Activated CD4-positive, alpha-beta T cell treated with anti-CD3 and anti-CD28 coated beads, Interleukin-2, amount 10 ng/mL, durations not matched to agents 7 days and 5 days (primary cell): ENCODE measurements at places on chromosomes 2 and 18.

DNA sequence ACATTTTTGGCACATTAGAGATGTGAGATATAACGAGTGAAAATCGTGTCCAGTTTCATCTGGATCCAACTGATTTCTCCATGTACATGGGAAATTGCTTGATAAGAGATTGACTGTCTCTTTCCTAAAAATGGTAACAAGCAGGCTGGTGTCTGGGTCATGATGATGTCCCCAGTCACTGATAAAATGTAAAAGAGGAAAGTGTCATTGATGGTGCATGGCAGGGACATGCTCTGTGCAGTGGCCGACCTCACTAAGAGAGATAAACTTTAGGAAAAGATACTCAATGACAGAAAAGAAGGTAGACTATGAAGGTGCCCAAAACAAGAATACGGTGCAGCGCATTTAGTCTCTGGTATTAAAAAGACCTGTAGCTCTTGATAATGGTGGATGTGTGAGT lies 1517.5 kb downstream of the RPIA start:
- no peak for DNase-seq

- no peak for DNase-seq
These were observed 12.2 kb upstream of the SH3BP4 start for GRCh38 chr2:234939576-234939975.

GRCh38 chr18:79389689-79390088 lies 6.0 kb upstream of the NFATC1 start:
- no peak for DNase-seq

- no peak for DNase-seq
These were observed 1.7 kb upstream of the SERPINB7 start for GRCh38 chr18:63773551-63773950.

GRCh38 chr18:54671291-54671881 lies 80.3 kb downstream of the DYNAP start:
- DNase-seq: peak; percentile 27

- DNase-seq: no peak
These were observed 41.0 kb upstream of the TAF4B start for GRCh38 chr18:26185267-26185666.

- DNase-seq: no peak
These were observed 301.8 kb upstream of the ACVR2A start for GRCh38 chr2:147543056-147543455.

GRCh38 chr2:117763804-117764203 lies 50.7 kb upstream of the DDX18 start:
- DNase-seq: no peak

DNA sequence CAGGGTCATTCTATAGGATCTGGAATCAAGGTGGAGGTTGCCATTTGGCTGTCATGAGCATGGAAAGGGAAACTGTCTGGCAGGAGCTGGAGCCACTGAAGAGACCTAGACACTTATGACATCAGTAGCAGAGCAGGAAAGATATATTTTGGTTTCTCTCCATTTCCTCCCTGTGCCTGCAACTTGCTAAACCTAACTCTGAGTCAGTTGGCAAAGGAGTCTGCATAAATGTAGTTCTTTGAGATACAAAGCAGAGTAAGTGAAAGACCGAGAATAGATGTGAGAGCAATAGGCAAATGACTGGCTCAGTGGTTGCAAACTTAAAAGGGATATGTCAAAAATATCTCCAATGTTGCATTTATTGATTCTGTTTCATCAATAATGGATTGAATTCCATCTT lies 757.7 kb downstream of the KCNJ3 start:
- no peak for DNase-seq

GRCh38 chr2:117875786-117876185 lies 61.3 kb downstream of the DDX18 start:
- DNase-seq: no peak

DNA sequence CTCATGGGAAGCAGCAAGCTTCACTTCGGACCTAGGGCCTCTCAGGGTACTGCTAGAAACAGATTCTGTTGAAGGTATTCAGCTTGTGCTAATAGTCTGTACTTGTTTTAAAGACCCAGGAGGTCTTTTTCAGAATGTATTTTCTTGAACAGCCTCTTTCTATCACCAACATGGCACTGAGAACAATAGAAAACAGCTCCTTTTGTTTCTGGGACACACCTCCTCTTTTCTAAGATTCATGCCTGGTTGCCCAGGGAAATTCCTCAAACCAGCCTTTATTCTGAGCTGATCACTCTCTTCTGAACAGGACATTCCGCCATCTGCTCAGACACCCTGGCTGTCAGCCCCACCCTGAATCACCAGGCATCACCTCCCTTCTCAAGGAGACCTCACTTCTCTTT lies 389.6 kb downstream of the TGIF1 start:
- DNase-seq: no peak

GRCh38 chr2:96502891-96503636 lies 2.1 kb downstream of the NEURL3 start:
- DNase-seq: no peak

DNA sequence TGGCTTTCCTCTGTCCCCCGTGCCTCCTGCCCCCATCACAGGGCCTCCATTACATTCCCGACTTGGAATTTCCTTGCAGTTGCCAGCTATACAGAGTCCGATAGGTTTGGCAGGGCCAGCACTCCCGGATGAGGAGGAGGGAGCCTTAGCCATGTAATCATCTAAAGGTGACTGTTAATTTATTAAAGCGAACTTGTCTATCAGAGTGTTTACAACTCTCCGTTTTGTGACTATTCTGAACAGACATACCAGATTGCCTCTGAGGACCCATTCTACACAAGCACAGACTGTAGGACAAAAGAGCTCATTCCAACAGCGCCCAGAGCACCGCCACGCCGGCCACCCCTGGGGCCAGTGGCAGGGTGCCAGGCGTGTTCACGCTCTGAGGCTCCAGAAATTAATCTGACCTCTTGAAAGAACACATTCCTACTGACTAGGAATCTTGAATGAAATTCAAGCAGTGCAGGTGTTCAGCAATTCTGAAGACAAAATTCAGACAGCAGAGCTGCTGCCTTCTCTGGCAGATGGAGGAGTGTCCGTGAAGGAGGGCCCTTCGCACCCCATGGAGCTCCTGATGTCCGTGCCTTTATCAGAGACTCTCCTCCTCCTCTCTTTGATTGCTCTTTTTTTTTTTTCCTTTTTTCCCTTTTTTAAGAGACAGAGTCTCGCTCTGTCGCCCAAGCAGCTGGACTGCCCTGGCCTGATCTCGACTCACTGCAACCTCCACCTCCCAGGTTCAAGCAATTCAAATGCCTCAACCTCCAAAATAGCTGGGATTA lies 58.1 kb upstream of the RALBP1 start:
- no peak for DNase-seq

DNA sequence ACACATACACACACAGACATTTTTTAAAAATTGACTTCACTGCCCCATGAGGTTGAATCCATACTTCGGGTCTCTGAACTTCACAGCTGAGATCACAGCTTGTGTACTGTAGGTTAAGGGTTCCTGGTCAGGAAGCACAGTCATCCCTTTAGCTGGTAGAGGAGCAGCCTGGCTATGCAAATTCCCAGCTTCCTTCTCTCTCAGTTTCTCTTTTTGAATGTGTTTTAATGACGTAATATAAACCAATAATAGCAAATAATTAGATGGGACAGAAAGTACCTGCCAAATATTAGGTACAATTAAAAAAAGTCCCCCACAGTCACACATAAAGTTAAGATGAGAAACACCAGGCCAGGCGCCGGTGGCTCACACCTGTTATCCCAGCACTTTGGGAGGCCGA lies 178.7 kb downstream of the ZNF385B start:
- DNase-seq: no peak

- no peak for DNase-seq
These were observed 113.2 kb downstream of the SH3RF3 start for GRCh38 chr2:109242210-109242653.

GRCh38 chr2:118843483-118844132 lies 3.8 kb downstream of the EN1 start:
- no peak for DNase-seq

- no peak for DNase-seq
These were observed 219.7 kb downstream of the GULP1 start for GRCh38 chr2:188511346-188511745.

DNA sequence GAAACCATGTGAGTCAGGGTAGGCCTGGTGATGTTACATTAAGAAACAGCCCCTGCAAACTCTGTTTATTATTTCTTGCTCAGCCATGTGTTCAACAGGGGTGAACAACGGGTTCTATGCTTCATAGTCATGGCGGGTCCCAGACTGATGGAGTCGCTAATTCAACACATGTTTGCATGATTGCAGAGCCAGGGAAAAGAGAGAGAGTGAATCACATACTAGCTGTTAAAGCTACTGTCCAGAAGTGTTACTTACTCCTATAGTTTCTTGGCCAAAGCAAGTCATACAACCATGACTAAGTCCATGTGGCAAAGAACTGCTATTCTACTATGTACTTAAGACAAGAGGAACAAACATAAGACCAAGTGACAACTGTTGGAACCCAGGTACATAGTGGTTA lies 241.2 kb upstream of the SKOR2 start:
- no peak for DNase-seq

GRCh38 chr2:219123356-219124135 lies 37.1 kb downstream of the NHEJ1 start:
- DNase-seq: no peak

- DNase-seq: no peak
These were observed 93.8 kb upstream of the MBOAT2 start for GRCh38 chr2:9097239-9097638.

GRCh38 chr2:12649602-12650400 lies 66.9 kb upstream of the TRIB2 start:
- DNase-seq: no peak

- DNase-seq: no peak
These were observed 24.1 kb upstream of the ANXA4 start for GRCh38 chr2:69717861-69718273.

GRCh38 chr2:175371378-175371777 lies 189.9 kb upstream of the ATP5MC3 start:
- no peak for DNase-seq

- DNase-seq: no peak
These were observed 52.7 kb downstream of the CUL3 start for GRCh38 chr2:224532441-224532840.

DNA sequence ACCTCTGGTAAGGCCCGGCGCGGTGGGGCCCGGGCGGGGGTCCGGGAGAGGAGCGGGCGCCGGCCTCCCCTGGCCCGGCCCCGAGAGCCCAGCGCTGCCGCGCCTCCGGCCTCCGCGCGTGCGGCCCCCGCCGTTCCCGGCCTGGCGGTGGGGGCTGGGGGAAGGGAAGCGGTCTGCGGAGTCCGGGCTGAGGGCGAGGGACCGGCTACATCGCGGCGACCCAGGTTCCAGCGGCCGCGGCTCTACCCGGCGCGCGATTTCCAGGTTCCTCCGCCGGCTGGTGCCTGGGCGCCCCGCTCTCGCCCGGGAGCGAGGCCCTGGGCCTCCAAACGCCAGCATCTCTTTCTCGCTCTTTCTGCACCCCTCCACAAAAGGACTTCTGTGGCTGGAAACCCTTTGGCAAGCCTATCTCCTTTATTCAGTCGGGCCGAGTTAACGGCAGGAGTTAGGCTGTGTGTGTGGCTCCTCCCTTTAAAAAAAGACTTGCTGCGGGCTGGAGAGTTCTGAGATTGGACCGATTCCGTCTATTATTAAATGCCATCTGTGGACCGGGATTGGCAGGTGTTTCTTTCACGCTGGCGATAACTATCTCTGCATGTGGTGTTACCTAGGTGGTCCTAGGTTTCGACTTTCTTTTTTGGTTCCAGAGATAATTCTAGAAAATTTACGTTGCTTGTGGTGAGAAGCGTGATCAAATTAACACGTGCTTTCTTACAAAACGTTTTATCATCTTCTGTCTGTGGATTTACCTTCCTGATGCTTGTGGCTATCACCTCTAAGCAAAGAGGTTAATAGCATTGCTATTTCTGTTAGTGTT lies 592 bp downstream of the ME2 start:
- DNase-seq: peak; percentile 30

DNA sequence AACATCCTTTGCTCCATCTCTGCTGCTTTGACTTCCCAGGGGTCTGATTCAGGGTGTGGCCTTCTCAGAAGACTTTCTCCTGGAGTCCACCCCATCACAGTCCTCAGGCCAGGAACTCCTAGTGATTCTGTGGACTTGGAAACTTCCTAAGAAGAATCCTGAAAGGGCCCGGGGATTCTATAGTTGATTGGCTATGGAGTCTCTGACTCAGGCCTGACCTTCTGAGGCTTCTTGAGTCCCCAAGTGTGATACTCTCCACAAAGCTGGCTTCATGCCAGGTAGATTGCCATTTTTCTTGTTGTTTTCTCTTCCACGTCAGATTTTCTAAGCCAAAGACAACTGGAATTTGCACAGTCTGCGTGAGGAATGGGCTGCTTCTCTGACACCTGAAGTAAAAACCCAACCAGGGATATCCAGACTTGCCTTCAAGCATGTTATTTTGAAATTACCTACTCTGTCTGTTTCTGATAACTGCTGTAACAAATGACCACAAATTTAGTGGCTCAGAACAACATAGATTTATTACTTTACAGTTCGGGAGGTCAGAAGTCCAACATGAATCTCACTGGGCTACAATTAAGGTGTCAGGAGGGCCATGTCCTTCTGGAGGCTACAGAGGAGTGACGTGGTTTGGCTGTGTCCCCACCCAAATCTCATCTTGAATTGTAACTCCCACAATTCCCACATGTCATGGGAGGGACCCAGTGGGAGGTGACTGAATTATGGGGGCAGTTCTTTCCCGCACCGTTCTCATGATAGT lies 69.3 kb downstream of the ALPK2 start:
- DNase-seq: no peak

GRCh38 chr2:105239924-105240323 lies 1.6 kb upstream of the GPR45 start:
- DNase-seq: no peak

- no peak for DNase-seq
These were observed 64.6 kb upstream of the TFPI start for GRCh38 chr2:187618813-187619212.

GRCh38 chr2:240958366-240959213 lies 39.8 kb upstream of the SNED1 start:
- peak; percentile 4 for DNase-seq

DNA sequence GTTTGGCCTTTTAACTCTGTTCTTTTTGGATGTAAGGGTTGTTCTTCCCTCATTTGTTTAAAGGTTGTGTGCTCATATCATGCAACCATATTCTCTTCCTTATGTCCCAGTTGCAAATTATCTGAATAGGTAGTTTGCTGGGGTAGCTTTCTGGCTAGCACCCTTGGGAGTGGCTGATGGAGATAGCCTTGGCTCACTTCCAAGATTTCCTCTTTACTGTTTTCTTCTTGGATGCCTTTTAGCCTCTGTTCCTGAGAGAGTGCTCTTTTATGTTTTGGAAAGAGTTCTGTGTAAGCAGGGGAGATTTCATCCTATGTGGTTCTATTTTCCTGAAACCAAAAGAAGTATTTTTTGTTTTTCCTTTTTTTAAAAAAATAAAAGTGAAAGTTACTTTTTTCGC lies 25.4 kb downstream of the USP14 start:
- DNase-seq: no peak

- DNase-seq: no peak
These were observed 201.0 kb downstream of the SMAD7 start for GRCh38 chr18:48749768-48750167.

DNA sequence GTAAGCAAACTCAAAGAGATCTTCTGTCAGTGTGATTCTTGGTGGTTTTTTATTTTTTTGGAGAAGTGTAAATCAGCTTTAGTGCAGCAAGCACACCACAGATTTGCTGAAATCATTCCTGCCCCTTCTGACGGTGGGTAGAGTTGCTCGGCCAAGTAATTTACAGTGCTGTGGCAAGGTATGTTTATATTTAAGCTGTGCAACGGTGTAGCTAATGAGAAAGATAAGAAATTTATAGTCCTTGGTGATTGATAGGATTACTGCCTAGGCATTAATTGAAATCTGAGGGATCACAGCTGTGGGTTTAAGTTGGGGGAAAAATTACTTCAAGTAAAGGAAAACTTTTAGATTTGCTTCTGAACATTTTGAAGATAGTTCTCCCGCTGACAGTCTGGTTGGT lies 286.6 kb downstream of the AGAP1 start:
- no peak for DNase-seq
